ENCODE measurements at places on chromosomes 2 and 18.

DNA sequence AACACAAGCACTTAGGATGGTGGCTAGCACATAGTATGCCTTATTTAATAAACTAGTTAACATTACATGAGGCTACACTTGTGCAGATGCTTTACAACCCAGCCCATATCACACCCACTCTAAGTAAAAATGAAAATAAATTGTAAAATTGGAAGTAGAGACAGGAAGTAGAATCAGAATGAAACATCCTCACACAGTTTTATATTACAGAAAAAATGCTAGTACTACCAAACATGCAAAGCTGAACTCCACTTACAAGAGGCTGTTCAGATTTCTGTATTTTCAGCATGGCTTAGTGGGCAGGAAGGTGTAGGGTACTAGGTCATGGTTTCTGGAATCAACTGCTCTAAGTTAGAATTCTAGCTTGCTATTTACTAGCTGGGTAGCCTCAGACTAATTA is 18.2 kb upstream of the CRIM1 start:
- DNase-seq: no peak

DNA sequence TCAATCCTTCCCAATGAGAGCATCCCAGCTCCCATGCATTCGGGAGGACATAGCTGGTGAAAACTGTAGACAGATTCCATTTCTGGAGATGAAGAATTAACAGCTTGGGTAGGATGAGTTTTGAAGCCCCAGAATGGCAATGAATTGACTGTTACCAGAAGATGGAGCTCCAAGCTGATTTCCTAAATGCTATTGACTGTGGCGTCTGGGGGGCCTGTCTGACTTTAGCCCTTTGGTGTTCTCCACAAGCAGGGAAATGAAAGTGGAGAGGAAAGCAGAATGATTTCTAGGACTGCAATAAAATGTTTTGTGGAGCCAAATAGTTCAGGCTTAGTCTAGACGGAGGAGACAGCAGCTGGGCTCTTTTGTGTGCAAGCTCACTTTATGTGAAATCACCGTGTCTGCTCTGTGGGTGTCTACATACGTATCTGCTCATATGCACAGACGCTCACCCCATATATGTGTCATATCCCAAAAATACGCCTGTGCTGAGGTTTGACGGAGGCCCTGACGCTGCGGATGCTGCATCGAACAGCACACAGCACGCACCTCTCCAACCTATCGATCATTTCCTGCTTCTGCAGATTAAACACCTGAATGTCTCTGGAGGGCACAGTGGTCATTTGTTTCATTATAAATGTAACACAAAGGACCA is 166.4 kb upstream of the PXDN start:
- DNase-seq: no peak

DNA sequence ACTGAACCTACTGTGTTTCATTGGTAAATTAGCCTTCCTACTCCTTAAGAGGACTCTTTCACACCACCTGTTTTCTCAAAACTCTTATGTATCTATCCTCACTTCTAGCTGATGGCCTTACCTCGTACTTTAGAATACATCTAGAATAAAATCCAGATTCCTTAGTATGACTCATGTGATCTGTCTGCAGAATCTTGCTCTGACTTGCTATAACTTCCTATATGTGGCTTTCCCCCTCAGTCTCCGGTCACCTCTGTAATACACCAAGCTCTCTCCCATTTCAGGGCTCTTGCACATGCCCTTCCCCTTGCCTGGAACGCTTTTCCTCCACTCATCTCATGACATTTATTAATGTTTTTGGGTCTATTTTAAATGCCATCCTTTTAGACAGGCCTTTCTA is 95.6 kb upstream of the LHCGR start:
- DNase-seq: no peak

DNA sequence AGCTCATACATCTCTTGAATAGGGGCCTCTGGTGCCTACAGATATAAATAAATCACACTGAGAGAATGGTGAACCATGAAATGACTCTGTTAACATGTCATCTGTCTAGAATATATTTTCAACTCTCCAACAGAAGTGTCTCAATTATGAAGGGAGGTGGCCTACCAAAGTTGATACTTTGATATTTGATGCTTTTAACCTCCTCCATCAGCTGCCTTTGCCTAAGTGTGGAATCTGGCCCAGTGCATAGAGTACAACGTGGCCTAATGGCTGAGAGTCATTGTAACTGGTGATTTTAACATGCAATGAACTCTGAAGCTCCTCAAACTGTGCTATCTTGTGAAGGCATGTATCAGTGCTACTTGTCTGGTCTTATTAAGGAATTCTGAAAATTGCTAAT is 93.4 kb downstream of the MYO3B start:
- no peak for DNase-seq

- no peak for DNase-seq
Measured at GRCh38 chr2:62293490-62294271, 97.8 kb downstream of the B3GNT2 start.

- DNase-seq: no peak
Measured at GRCh38 chr2:218086478-218086877, 17.4 kb downstream of the RUFY4 start.

DNA sequence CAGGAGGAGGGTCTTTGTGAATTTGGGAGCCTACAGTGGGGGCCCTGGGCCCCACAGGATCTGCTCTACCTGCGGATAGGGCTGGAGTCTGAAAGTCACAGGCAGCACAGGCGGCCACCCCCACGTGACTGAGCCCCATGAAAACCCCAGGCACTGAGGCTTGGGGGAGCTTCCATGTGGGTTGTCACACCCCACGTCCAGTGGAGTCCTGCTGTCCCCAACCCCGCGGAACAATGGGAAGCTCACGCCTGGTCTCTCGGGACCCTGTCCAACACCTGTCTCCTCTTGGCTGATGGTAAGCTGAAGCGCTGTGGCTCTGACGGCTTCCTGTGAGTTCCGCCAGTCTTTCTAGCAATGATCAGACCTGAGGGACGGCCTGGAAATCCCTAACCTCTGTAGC is 85.8 kb downstream of the PTGR3 start:
- no peak for DNase-seq

GRCh38 chr2:3466966-3467365 is 52.4 kb downstream of the ADI1 start:
- no peak for DNase-seq

GRCh38 chr2:167069855-167070254 is 181.6 kb downstream of the XIRP2 start:
- no peak for DNase-seq

DNA sequence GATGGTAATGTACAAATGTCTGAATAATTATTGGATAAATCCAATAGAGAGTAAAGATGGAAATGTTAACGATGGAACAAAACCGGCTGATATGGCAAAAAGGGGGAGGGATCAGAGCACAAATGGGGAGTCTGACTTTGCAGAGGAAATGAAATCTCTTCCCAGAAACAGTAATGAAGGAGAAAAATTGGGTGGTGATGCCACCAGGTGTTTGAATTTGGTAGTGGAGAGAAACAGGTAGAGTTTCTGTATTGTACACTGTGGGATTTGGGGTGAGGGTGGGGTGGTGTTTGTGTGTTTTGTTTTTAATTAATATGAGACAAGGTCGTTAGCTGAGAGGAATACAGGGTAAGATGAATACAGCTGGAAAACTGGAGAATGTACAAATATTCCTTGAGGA is 20.4 kb upstream of the XDH start:
- no peak for DNase-seq

DNA sequence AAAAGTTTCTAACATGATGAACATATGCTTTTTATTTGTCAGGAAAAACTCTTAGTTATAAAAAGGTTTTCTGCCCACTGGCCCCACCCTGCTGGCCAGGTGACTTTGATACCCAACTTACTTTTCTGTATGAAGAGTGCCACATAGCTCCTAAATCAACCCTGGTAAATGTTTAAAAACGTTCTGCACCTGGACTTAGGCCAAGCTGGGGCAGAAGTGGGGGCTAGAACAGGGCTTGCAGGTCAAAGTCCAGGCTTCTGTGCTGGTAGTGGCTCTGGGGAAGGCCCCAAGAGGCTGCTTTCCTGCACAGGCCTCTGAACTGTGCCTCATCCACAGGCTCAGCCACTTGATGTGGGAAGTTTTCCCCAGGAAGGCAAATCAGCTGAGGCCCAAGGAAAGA is 171.7 kb downstream of the ANKRD30B start:
- DNase-seq: no peak

- no peak for DNase-seq
Measured at GRCh38 chr18:58495634-58496033, 133.3 kb downstream of the ALPK2 start.

- DNase-seq: no peak
Measured at GRCh38 chr2:10151462-10151861, 28.9 kb downstream of the RRM2 start.

DNA sequence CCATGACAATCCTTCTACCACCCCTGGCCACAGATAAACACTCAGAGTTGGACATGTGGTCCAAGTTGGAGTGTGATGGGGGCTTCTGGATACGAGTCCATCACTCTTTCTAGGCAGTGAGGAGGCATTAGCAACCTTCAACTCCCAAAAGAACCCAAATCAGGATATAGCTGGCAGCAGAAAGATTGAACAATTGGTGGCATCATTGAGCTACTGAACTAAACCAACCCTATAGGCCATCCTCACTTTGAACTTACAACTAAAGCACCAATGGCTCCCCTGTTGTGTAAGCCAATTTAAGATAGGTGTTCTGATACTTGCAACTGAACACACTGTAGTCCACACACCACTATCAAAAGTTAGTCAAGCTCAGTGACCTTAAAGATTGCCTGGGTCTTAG is 24.0 kb upstream of the MARCO start:
- no peak for DNase-seq

DNA sequence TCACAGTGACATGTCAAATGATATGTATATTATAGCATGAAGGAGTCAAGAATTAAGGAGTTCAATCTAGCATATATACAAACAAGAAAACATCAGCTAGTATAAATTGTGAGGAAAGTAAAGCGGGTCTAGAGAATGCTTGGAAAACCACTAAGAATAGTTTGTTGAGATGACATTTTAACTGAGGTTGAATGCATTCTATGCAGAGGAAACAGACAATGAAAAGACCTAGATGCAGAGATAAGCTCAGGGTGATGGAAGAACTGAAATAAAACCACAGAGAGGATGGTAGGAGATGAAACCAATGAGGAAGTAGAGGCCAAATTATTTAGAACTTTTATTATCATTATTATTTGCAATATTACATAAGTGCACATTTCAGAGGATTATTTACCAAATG is 803.6 kb upstream of the FANCL start:
- no peak for DNase-seq

DNA sequence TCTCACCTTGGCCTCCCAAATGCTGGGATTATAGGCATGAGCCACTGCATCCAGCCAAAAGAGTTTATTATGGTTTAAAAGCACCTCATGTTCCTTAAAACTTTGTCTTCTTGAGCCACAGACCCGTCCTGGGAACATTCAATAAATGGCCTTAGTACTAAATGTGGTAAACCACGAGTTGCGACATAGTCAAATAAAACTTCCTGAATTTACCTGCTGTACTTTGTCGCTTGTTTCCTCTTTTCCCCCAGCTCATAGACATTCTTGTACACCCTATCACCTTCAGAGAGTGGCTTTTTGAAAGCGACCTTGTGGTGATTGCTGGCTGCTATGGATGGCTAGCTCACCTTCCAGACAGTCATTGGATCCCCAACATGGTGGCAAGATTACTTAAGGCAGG is 310.4 kb downstream of the LRRTM1 start:
- DNase-seq: no peak

GRCh38 chr2:164868563-164869419 is 27.2 kb upstream of the COBLL1 start:
- DNase-seq: no peak

GRCh38 chr2:167271932-167272331 is 383.7 kb downstream of the XIRP2 start:
- DNase-seq: no peak

DNA sequence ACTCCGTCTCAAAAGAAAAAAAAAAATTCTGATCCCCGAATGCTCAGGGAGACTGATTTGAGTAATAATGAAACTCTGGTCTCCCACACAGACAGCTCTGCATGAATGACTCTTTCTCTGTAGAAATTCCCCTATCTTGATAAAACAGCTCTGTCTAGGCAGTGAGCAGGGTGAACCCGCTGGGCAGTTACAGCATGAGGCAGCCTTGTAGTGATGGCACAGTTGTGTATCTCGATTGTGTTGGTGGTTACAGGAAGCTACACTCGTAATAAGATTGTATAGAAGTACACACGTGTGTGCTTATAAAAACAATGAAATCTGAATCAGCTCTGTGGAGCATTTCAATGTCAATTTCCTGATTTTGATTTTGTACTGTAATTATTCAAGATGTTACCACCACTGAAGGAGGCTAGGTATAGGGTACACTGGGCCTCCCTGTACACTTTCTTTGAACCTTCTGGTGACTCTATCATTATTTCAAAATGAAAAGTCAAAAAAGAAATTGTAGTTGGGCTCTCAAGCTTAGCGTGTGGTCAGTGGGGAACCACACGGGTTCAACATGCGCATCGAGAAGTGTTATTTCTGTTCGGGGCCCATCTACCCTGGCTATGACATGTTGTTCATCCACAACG is 34.9 kb upstream of the ATP8B1 start:
- no peak for DNase-seq

- DNase-seq: no peak
Measured at GRCh38 chr2:68767031-68767961, 32.7 kb downstream of the ARHGAP25 start.

DNA sequence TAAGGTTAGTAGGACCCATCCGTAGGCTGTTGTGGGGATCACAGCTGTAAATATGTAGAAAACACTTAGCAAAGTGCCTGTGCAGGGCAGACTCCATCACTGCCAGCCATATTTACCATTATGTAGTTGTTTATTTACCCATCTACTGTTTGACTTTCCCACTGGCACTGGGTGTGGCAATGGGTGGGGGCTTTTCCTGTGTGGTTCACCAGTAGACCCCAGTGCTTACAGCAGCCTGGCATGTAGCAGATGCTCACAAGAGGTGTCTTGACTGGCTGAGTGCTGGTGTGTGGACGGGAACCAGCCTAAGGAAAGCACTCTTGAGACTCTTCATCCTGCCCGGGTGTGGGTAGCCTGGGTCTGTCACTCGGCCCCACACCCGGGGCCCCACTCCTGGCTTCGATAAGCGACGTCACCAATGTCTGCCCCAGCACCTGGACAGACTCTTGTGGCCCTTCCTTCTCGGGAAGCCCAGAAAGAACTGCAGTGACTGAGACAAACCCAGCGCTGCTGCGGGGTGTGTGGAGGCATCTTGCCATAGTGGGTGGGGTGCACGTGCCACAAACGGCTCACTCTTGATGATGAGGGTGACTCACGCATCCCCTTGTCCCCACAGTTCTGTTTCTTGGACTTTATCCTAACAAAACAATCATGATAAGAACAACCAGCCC is 78.3 kb downstream of the HDAC4 start:
- DNase-seq: no peak

- peak; percentile 70 for DNase-seq
Measured at GRCh38 chr18:5417342-5417741, 121.8 kb upstream of the ZBTB14 start.

All from anterior cingulate cortex (tissue), 58 donors.